ENCODE measurements at places on chromosomes 1 and 21.

GRCh38 chr1:48068206-48068605 lies 71.0 kb upstream of the TRABD2B start:
- no peak for DNase-seq

DNA sequence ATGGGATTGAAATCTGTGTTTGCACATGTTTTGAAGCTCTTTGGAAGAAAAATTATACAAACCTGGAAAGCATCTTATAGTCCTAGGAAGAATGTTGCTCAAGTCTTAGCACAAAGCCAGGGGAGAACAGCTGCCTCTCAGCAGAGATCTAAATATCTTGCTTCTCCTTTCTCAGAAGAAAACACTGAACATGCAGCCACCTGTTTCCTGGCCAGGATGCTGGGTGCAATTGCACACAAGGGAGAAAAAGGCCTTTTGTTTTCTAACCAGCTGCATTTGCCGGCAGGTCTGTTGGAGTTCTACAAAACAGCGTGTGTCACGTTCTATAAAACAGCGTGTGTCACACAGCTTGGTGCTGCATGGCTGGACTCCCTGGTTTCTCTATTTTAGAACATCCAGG lies 259.6 kb upstream of the PLD5 start:
- no peak for DNase-seq

GRCh38 chr1:179241530-179242097 lies 12.1 kb upstream of the ABL2 start:
- no peak for DNase-seq

DNA sequence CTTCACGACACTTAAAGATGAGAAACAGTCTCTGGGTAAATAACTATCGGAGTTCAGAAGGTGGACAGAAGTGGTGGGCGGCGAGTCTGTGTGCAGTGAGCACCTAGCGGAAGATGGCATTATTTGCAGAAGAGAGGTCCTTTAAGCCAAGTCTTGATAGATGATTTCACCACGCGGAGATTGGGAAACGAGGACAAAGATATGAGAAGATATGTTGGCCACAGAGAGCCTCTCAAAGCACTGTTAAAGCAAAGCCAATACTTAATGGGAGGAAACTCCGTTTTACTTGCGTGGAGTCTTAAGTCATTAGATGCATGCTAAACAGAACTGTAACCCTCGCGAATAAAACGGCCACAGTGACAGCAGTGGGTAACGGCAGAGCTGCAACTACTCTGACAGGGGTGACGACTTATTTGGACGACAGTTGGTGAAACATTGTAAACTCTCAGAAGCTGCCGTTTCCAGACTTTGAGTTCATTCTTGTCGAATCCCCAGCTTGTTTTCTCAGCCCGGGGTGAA lies 577 bp upstream of the CEP350 start:
- no peak for DNase-seq

- DNase-seq = no peak
Observed at GRCh38 chr1:174289644-174290310, 130.5 kb downstream of the RABGAP1L start.

DNA sequence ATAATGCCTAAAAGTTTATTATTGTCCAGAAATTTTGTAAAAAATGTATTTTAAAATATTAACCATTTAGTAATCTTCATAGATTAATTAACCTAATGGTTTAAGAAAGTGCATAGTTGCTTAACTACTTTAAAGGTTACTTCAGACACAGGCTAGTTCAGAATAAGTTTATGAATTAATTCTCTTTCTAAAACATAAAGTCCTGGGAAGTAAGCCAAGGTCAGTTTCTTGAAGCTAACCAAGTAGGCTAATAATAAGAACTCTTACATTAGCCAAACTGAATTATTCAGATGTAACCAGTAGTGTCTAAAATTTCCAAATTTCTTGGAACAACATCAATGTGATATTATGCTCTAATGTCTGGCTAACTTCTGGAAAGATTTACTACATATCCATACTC lies 790.4 kb downstream of the NCAM2 start:
- DNase-seq = no peak

- DNase-seq = no peak
Observed at GRCh38 chr1:41723786-41724185, 194.9 kb downstream of the HIVEP3 start.

DNA sequence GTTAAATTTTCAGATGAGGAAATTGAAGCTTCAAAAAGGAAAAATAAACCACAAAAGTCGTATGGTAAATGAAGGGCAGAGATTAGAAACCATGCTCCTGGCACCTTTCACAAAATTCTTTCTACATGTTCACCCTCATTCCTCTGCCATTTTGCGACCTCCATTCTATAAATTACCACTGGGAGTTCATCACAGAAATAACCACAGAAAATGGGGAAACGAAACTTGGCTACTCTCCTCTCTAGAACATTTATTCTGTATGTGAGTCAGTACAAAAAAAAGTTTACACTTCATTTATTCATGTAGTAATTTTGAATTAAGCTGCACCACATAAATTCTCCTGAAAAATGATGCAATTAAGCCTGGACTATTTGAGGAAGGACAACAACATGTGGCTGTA lies 320.9 kb upstream of the C1orf87 start:
- no peak for DNase-seq

GRCh38 chr1:93708734-93709481 lies 27.3 kb upstream of the BCAR3 start:
- DNase-seq = no peak

- peak; percentile 65 for DNase-seq
Observed at GRCh38 chr1:243390162-243390791, 134.4 kb downstream of the SDCCAG8 start.

GRCh38 chr1:92538048-92538412 lies 51.3 kb upstream of the GFI1 start:
- no peak for DNase-seq

DNA sequence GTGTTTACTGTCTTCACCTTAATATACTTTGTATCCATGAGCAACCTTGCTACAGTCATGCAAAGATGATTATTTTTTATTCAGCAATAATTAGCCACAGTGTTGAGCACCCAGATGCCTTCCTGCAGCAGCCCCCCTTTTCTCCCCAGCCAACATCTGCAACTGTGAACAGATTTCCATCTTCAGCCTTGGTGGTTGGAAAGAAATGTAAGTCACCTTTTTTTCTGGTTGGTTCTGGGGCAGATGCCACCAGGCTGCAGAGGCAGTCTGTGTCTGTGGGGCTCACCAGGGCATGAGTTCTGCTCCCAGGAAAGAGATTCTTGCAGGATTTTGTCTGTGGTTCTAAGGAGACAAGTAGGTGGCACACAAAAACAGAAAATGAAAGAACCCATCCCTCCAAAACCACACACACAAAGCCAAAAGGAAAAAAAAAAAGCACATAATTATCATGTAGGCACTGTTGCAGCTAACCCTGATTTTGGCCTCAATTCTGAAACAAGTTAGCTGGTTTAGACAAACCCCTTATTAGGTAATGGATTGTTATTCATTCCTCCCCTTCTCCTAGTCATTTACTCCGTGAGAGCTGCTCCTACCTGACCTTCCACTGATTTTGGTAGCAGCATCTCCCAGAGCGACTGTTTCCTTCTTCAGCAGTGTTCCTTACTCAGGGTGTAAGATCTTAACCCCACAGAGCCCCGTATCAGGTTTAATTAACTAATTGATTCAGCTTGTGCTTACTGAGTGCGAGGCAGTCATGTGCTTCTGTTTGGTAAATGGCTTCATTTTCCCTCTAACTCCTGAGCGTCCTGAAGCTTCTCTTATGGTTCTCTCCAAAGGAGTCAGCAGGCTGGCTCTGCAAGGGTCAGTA lies 36.5 kb downstream of the GALNT2 start:
- no peak for DNase-seq

DNA sequence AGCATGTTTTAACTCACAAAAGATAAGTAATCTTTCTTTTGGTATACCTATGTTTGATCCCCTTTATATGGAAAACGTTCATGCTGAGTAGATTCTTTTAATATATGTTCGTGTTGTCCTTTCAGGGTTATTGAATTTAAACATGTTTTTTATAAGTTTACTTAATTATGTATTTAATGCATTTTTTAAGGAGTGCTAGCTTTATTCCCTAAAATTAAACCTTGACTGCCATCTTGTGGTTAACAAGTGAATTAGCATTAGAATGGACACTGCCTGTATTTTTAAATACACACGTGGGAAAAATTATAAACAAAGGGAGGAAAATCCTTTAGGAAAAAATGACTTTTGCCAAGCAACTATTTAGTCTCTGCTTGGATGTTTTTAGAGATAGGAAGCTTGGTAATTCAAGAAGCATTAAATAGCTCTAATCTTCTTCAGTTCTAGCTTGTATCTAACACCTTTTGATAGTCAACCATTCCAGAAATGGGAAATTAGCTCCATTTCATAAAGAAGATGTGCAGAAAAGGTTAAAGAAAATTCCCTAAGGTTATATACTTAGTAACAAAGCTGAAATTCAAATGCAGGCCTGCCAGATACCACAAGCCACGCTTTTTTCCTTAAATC lies 43.0 kb downstream of the UBE2U start:
- DNase-seq = no peak

DNA sequence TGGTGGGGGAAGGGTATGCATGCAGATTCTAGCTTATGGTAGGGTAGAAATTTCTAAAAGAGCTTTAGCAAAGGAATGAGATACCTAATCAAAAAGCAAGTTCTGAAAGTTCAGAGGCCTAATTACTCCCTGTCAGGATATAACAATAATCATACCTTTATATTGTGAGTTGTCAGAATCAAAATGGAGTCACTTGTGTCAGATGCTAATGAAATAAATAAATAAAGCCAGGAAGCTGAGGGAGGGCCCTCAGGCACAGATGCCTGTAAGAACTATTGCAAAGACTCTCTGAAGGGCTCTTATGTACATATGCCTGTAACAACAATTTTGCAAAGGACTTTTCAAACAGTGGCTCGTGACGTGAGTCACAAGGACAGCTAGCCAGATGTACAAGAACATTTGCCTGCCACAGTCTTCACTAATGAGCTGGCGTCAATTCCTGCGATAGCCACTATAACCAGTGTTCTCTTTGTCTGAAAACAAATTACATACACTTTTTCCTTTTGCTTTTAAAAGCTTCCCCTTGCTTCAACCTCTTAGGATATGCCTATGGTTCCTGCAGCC lies 27.4 kb upstream of the DNASE2B start:
- no peak for DNase-seq

GRCh38 chr1:901108-901859 lies 22.4 kb upstream of the SAMD11 start:
- DNase-seq = no peak
